ENCODE measurements at places on chromosomes 12 and 14.
A peak's percentile ranks its signal among the peaks of the same experiment; 100 is the strongest.

DNA sequence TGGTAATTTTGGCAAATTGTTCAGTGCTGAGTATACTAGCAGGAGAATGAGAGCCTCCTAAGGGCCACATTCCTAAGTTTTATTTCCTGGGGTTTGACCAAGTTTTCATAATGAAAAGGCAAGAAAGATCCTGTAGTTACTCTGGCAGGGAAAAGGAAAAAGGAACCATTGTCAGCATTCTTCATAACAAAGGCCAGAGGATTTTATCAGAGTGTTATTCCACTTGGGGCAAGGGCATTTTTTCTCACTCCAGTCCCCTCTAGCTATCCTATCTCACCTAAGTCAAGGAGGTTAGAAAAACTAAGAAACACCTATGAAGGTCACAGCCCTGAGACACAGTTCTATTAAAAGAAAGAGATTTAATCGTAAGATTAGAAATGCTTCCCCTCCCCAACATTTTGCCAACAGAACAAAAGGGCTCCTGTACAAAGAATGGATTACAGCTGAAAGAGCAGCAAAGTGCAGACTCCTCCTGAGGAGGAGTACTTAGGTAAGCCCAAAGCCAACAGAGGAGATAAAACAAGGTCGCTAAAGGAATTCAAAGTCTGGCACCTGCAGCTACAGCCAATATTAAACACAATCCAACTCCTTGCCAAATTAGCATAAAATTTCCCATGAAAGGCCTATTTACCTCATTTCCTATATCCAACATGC, 162.4 kb downstream of the GALC start:
- no peaks in the 10 kb centered on the region for H3K27me3 ChIP-seq
- H3K4me1 ChIP-seq: no peaks in the 10 kb centered on the region
- DNase-seq: peak; percentile 62
- H3K27ac ChIP-seq: no peak overlapping the region

- no peaks in the 10 kb centered on the region for H3K36me3 ChIP-seq
- H3K27ac ChIP-seq: no peak overlapping the region
- peak; percentile 16 for DNase-seq
- no peaks in the 10 kb centered on the region for H3K27me3 ChIP-seq
- H3K4me1 ChIP-seq: peaks cover 21% of the 10 kb centered on the region
Observed at GRCh38 chr14:21109377-21110138, 8.7 kb downstream of the TMEM253 start.

DNA sequence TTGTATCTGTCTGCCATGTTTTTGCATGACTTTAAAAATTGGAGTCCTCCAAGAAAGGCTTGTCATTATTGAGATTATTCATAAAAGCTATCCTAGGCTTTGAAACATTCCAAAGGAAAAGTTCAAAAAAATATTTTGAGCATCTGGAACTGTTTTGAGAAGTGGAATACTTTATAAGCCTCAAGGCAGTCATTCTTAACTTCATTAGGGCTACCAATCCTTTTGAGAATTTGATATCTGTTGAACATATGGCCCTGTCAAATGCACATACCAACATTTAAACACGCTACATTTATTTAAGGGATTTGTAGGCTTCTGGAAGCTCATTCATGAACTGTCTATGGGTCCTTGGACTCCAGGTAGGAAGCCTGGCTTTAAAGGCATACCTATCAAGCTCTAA, 77.0 kb downstream of the TMEM117 start:
- no peaks in the 10 kb centered on the region for H3K36me3 ChIP-seq
- H3K4me1 ChIP-seq: no peaks in the 10 kb centered on the region
- no peak for DNase-seq
- no peak overlapping the region for H3K4me3 ChIP-seq
- no peak overlapping the region for H3K27ac ChIP-seq
- no peaks in the 10 kb centered on the region for H3K27me3 ChIP-seq

GRCh38 chr14:103806805-103807204, 40.6 kb downstream of the PPP1R13B start:
- no peaks in the 10 kb centered on the region for H3K36me3 ChIP-seq
- H3K4me3 ChIP-seq: no peak overlapping the region
- no peak for DNase-seq
- no peaks in the 10 kb centered on the region for H3K4me1 ChIP-seq
- H3K27ac ChIP-seq: no peak overlapping the region

DNA sequence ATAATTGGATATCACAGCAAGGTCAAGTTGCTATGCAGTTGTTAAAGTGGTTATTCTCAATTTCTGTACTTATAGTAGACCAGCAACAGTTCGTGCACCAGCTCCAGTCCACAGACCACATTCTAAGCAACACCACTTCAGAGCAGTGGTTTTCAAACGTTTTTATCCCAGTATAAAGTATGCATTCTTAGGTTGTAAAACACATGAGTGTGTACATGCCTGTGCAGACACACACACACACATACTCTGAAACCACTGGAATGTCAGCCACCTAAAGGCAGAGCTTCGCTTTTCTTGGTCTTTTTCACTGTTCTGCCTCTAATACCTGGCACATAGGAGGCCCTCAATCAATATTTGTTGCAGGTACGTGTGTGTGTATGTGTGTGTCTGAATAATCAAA, 22.2 kb upstream of the C12orf71 start:
- no peak overlapping the region for H3K27ac ChIP-seq
- DNase-seq: no peak
- H3K36me3 ChIP-seq: no peaks in the 10 kb centered on the region
- H3K4me3 ChIP-seq: no peak overlapping the region
- no peaks in the 10 kb centered on the region for H3K4me1 ChIP-seq

- no peak overlapping the region for H3K27ac ChIP-seq
- H3K4me1 ChIP-seq: no peaks in the 10 kb centered on the region
- no peaks in the 10 kb centered on the region for H3K27me3 ChIP-seq
- no peak for DNase-seq
- H3K36me3 ChIP-seq: no peaks in the 10 kb centered on the region
Observed at GRCh38 chr12:17802657-17803641, 287.0 kb downstream of the RERGL start.

- no peak overlapping the region for H3K27ac ChIP-seq
- no peak for DNase-seq
- peaks cover 17% of the 10 kb centered on the region for H3K36me3 ChIP-seq
- H3K4me1 ChIP-seq: no peaks in the 10 kb centered on the region
- H3K27me3 ChIP-seq: no peaks in the 10 kb centered on the region
Observed at GRCh38 chr14:103348154-103348553, 14.1 kb downstream of the EIF5 start.

DNA sequence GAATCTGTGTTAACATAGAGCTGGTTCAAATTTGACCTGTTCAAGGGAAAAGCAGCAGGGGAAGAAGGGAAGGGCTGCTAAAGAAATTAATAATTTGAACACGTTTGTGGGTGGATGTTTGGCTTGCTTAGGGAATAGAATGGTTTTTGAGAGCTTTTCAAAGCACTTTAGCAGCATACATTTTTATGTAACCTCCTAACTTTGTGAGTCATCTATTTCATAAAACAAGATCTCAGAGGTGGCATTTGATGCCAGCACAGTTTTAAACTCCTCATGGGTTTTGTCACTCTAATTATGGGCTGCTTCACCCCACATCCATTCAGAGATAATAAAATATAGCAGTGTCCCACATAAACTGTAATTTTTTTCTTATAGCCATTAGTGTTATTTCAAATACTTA, 143.8 kb downstream of the ACSS3 start:
- no peak overlapping the region for H3K4me3 ChIP-seq
- H3K36me3 ChIP-seq: no peaks in the 10 kb centered on the region
- H3K27me3 ChIP-seq: no peaks in the 10 kb centered on the region
- peak; percentile 39 for DNase-seq
- no peaks in the 10 kb centered on the region for H3K4me1 ChIP-seq
- no peak overlapping the region for H3K27ac ChIP-seq

DNA sequence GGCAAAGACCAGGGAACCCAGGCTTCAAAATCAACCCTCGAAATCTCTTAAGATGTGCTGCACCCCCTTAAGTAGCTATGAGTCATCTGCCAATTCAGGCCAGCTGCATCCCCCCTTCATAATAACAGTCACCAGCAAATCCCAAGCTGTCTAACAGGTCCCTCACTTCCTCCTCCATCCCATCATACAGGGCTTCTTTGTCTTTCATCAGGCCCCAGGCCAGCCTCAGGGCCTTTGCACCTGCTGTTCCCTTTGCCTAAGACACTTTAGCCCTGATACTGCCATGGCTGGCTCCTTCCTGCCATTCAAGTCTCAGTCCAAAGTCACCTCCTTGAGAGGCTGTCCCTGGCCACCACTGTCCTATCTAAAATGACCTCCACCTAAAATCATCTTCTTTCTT, 4.0 kb downstream of the RASAL1 start:
- peaks cover 4% of the 10 kb centered on the region for H3K4me1 ChIP-seq
- H3K27me3 ChIP-seq: peaks cover 28% of the 10 kb centered on the region
- H3K27ac ChIP-seq: no peak overlapping the region

- peaks cover 8% of the 10 kb centered on the region for H3K36me3 ChIP-seq
- no peaks in the 10 kb centered on the region for H3K4me1 ChIP-seq
- H3K4me3 ChIP-seq: no peak overlapping the region
- peak; percentile 37 for DNase-seq
Observed at GRCh38 chr12:9694241-9694640, 24.7 kb downstream of the CLEC2D start.

DNA sequence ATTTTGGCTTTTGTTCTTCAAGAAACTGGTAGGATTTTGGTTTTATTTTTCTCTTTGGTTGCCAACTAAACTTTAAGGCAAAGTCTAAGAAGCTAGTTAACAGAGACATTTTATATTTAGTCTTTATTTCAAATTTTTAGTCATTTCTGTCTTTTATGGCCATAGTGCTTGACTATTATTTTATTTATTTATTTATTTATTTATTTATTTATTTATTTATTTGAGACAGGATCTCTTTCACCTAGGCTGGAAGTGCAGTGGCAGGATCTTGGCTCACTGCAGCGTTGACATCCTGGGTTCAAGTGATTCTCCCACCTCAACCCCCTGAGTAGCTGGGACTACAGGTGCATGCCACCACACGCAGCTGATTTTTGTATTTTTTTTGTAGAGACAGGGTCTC, 3.1 kb downstream of the MON2 start:
- H3K27me3 ChIP-seq: no peaks in the 10 kb centered on the region
